ENCODE measurements at places on chromosomes 13 and 19. TPM values are rescaled to one million over a fixed set of nuclear protein-coding genes. Genes with fewer than 3 reads are reported as not detected.

The CLDN10 gene
- not detected for total RNA-seq

The FAM216B gene
- not detected for total RNA-seq

The BST2 gene
- total RNA-seq: 20.7 TPM

The ERICH6B gene
- not detected for total RNA-seq

DNA sequence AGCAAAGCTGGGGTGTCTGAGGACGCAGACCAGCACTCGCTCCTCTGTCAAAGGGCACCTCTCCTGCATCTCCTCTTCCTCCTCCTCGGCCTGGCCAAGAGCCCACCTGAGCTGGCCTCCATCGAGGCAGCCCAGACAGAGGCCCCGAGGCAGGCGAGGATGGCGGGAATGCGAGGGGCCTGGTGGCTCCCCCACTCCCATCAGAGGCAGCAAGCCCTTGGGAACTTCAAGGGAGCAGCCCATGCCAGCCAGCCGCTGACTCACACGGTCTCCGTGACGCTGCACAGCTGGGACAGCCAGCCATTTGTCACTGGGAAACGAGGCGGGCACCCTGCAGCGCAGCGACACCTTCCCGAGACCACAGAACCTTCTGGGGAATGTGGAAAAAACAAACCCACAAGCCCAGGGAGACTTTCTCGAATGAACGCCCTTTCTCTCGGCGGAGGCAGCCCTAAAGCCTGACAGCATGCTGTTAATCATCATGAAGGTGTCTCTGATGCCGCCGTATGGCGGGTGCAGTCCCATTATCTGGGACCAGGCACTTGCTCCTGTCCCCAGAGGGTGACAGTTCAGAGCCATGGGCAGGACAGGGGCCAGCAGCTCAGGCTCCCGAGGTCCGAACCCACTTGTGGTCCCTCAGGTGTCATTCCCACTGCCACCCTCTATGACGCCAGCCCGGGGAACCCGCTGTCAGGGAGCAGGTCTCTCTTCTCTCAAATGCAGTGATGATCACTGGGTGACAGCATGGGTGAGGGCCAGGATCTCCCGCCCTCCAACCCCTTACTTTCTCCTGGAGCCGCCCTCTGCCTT is 53.0 kb downstream of the PEPD start:
- DNase-seq: no peak

DNA sequence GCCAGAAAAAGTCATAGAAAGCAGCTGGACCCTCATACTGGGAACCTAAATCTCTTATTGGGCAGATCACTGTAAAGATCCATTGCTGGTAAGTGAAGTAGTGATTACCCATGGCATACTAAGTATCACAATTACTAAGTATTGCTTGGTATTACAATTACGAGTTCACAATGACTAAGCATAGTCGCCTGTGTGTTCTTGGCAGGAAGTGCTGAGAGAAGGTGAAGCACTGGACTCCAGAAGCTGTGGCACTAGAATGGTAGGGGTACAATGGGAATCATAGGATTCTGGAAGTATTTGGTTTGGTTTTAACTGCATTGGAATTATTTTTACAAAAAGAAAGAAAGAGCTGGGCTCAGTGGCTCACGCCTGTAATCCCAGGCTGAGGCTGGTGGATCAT is 20.3 kb downstream of the LGALS16 start:
- DNase-seq: no peak

DNA sequence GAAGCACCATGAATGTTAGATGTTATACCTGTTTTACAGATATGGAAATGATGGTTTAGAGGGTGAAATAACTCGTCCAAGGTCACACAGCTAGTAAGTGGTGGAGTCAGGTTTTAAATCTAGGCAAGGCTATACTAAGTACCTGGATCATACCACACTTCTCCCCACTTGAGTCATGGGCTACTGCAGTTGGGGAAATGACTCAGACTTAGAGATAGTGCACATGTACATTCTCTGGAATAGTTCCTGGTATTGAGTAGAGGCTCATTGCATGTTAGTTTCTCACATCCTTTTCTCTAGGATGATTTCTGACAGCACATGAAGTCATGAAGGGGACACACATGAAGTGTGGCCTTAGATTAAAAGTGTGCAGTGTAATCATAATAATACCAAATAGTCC is 76.2 kb upstream of the TNFSF11 start:
- DNase-seq: no peak

GRCh38 chr13:106343836-106344235 is 191.6 kb downstream of the EFNB2 start:
- DNase-seq: no peak

- DNase-seq: no peak
Measured at GRCh38 chr19:19109601-19110000, 28.7 kb downstream of the TMEM161A start.

DNA sequence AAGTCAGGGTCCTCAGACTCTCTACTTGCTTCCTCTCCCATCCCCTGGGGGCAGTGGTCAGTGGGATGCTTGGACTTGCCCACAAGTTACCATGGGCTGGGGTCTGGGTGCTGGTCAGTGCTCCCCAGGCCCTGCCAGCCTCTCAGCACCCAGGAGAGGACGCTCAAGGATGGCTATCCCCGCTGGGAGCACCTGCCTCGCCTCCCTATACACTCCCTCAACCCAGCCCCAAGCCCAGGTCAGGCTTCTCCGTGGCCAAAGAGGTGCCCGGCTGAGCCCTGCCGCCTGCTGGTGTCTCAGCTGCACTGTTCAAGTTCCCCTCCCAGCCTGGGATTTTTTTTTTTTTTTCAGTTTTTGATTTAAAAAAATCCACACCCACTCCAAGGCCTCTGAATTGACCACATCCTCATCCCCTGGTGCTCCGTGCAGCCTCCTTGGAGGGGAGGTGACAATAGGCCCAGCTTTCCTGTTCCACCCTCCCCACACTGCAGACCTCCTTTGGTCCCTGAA is 10.8 kb downstream of the F2RL3 start:
- DNase-seq: no peak

DNA sequence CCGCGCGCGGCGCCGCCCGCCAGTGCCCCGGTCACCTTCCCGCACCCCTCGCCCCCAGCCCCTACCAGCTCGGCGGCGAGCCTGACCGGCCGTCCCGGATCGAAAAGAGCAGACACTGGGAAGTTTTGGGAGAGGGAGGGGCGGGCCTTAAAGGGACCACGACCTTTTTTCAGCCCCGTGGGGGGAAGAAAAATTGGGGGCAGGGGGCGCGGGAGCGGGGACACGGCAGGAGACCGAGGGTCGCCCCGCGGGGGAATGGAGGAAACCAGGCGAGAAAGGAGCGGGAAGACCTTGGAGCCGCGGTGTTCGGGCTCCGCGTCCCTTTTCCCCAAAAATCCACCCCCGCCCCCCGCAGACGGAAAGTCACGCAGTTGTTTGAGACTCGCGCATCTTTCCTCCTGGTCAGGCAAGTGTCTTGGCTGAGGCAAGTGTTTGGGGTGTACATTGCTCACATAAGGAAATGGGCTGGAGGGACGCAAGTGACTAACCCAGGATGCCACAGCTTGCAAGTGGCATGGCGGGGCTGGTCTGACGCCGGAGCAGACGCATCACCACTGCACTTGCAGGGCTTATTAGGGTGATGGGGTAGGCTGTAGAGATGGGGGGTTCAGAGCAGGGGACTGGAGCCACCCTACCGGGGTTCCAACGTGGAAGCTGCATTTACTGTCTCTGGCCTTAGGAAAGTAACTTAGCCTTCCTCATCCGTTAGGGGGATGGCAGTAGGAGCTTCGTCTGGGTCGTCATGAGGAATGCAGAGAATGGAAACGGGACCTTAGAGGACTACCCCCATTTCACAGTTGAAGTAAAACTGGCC is 2.7 kb upstream of the HNRNPL start:
- no peak for DNase-seq

All from gastrocnemius medialis (tissue), 4 donors.